Cortex of kidney (tissue), 1 donor: ENCODE measurements at places on chromosomes 4 and X.

GRCh38 chrX:41516456-41516855 lies 69.3 kb downstream of the NYX start:
- DNase-seq, result no peak

DNA sequence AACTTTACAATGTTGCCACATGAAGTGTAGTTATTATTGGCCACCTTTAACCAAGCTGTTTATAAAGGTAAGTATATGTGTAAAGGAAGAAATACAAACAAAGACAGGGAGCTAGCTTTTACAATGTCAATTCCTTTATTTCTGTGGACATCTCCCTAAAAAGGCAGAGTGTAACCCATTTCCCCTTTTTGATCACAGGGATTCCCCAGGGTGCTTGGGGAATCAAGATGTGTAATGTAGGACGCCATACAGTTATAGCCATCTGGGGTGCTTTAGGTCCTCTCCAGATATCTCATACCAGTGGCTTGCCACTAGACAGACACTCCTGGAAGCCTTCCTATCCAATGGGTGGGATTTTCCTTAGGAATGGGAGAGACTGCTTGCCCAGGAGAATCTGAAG lies 4.2 kb upstream of the CUL4B start:
- no peak for DNase-seq

DNA sequence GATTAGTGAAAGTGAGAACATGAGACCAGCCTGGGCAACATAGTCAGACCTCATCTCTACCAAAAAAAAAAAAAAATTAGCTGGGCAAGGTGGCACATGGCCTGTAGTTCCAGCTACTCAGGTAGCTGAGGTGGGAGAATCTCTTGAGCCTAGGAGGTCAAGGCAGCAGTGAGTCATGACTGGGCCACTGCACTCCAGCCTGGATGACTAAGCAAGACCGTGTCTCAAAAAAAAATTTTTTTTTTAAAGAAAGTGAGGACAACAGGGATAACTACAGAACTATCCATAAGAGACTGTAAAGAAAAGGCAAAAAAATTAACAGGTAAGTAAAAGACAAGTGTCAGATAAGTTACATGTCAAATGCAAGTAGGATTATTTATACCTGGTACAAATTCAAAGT lies 13.5 kb upstream of the SPP1 start:
- DNase-seq, result no peak

GRCh38 chr4:20268028-20268427 lies 16.3 kb downstream of the SLIT2 start:
- DNase-seq, result no peak

GRCh38 chrX:250965-251364 lies 30.2 kb upstream of the PLCXD1 start:
- no peak for DNase-seq

- DNase-seq, result no peak
Measured at GRCh38 chr4:100016191-100016590, 66.1 kb upstream of the H2AZ1 start.

DNA sequence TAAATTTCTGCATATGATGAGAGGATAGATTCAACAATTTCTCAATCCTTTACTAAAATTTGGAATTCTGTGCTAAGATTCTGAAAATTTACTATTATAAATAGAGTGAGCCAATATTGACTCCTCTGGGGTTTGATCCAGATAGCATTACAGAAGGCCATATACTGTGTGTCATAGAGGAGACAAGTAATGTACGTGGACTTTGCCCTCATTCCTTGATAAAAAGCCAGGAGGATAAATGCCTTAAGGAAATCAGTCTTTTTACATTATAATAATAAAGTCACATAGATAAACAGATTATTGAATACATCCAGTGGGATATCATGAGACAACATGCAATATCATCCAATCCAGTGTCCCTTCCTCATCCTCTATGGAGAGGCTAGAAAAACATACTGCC lies 188.0 kb upstream of the HDX start:
- DNase-seq, result no peak

GRCh38 chrX:20037186-20037585 lies 46.3 kb upstream of the BCLAF3 start:
- no peak for DNase-seq

DNA sequence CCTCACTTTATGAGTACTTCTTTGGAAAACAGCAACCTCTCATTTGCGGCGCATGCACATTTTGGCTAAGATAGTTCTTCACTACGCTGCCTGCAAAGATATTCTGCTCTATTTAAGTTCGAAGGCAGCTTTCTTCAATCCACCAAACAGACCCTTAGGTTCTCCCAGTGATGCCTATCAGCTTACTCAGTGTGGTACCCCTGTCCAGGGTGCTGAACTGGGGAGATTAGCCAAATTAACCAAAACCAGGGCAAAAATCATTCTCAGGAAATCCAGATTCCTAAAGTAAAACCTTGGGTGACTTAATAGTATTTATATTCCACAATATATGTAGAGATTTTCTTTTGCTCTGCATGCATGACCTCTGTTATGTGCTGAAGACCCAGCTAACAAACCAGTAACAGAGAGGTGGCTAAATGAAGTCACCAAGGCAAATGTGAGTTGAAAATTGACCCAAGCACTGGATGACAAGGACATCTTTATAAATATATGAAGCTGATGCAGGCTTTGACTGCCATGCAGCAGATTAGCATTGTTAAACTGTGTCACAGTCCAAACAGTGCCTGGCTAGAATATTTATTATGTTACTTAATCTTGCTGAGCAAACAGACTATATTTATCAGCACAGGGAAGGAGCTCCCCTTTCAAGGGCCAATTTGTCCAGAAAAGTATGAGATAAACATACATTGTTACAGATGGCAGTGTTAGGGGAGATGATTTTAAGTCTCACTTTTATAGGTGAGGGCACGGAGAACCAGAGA lies 418.2 kb downstream of the STIM2 start:
- DNase-seq, result no peak

DNA sequence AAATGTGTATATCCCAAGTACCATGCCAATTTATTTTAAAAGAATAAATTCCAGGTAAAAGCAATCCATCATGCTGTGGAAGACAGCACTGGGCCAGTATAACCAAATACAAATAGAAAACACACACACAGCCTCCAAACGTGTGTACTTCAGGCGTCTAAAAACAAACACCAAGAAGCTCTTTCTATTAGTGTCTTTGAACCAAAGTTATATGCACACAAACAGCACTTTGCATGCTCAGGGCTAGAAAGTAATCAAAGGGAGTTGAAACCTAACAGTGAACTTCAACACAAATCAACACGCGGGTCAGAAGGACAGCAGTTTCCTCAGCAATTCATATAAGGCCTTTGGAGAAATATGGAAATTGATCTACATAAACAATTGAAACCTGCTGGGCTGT lies 15.4 kb downstream of the GASK1B start:
- DNase-seq, result no peak

DNA sequence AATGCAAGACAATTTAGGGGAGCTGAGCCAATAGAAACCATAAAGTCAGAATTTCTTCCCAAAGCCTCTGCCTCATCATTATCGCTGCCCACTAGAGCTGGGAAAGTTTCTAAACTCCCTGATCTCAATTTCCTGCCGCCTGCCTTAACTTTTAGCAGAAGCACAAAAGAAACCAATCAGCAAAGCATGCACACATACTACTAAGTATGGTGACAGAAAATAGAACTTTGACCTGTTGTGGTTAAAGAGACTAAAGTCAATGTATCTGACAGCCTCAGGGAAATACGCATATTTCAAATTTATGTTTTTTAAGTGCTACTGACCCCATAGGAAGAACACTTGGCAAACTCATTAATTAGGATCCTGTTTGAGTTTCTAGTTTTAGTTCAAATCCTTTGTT lies 10.1 kb downstream of the STK26 start:
- DNase-seq, result no peak

DNA sequence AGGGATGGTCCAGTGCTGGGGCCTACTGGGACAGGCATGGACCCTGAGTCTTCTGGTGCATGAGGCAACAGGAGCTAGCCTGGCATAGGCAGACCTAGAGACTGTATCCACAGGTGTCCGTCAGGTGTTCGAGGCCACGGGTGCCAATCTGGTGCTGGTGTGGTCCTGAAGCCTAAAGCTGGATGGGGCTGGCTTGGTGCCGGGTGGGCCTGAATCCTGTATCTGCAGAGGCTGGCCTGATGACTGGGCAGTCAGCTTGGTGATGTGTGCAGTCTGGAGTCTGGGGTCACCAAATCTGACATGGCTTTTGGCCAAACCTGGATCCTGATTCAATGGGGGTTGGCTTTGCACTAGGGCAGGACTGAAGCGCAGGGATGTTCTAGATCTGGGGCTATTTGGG lies 269.8 kb upstream of the GRIA3 start:
- DNase-seq, result no peak

- no peak for DNase-seq
Measured at GRCh38 chr4:99179626-99180025, 35.5 kb upstream of the ADH4 start.

DNA sequence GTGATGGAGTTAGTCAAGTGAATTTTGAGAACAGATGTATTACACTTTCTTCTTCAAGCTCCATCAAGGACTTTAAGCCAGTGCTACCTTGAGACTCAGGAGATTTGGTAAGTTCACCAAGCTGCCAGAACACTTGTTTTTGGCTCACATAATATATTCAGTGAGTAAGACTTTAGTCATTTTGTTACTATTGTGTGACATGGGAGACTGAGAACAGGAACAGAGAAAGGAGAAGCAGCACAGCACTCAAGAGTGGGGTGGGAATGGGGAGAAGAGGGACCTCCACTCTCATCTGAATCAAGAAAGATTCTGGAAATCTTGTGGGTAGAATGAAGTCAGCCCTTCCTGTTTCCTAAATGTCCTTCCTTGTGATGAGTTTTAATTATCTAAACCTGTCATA lies 87.3 kb upstream of the TET2 start:
- no peak for DNase-seq

DNA sequence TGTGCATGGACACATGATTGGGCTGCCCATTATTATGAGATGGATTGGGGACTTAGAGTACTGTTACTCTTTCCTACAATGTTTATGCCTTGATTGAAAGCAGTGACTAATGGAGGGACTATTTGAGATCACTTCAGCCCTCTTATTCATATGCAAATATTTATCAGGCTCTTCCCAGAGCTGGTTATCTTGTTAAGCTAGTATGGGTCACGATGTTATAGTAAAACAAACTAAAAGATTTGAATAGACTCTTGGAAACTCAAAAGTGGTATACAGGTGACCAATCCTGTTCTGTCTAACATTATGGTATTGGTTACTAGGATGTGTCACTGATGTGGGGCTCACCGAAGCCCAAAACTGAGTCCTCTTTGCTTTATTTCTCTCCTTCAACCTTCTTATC lies 306.2 kb upstream of the CASK start:
- DNase-seq, result no peak

DNA sequence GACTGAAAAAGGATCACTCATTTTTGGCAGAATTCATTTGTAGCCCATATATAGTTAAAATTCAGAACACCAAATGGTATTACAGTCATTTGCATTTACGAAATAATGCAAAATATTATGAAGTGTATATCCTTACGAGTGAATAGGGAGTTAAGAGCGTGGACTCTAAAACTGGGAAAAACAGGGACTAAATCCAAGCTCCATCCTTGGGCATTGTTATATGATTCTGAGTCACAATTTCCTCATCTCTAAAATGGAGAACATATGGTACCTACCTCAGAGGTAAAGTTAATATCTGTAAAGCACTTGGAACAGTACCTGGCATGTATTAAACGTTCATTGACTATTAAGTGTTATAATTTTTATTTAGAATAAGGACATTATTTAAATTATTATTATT lies 106.3 kb downstream of the ZAR1 start:
- DNase-seq, result no peak

GRCh38 chr4:77728420-77728819 lies 90.7 kb downstream of the CNOT6L start:
- no peak for DNase-seq

DNA sequence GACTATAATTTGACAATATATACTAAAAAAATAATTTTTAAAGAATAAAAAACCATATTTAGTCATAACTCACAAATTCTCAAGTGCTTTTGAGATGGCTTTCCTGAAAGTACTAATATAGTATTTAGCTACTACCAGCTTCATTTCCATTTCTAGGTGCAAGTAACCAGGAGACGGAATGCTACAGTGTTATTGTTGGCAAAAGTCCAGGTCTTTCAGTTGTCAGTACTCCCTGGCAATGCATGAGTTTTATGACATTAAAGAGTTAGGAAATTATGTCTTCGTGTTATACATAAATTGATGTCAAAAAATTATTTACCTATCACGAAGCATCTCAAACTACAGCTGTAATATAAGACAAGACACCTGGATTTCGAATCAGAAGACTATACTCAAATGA lies 45.0 kb downstream of the TMEM47 start:
- DNase-seq, result no peak

DNA sequence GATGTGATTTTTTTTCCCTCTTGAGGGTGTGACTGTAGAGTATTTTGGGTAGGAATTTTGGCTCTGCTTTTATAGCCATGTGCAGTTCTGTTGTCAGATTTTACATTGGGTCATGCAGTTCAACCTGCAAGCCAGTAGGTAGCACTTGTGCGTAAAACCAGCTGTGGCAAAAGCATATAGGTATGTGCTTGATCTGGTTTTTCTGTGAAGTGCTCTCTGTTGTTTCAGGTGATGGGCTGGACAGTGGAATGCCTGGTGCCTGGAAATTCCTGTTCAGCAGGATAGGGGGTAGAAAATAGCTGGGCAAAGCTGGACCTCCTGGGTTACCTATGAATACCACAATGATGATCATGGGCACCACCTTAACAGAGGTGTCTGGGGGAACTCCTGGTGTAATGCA lies 584.2 kb upstream of the PCDH10 start:
- no peak for DNase-seq

- no peak for DNase-seq
Measured at GRCh38 chrX:8984231-8984630, 49.7 kb downstream of the FAM9B start.

GRCh38 chrX:41449615-41450014 lies 2.5 kb downstream of the NYX start:
- DNase-seq, result no peak

DNA sequence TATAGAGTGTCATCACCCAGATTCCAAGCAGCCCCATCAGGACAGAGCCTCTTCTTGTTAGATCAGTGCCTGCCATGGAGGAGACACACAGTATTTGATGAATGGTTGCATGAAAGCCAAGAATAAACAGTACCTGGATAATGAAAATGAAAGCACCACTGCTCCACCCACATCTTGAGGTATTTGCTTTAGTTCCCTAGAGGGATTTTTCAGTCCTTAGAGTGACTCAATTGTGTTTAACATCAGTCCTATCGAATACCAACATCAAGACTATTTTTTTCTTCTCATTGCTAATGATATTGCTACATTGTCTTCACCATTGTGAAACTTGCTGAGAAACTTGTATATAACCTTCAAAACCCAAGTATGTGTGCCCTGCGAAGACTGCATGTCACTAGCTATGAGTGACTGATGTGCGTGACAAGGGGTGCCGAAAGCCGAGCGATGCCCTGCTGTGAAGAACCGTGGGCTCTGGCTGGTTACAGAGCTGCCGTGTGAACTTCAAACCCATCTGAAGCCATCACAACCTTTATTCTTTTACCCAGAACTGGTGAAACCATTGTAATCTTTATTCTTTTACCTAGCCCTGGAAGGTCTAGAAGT lies 211.3 kb upstream of the FAT1 start:
- no peak for DNase-seq

GRCh38 chrX:46754586-46755061 lies 4.3 kb downstream of the SLC9A7 start:
- no peak for DNase-seq

- no peak for DNase-seq
Measured at GRCh38 chr4:140581078-140581477, 12.3 kb upstream of the UCP1 start.
